Activated CD4-positive, alpha-beta T cell treated with anti-CD3 and anti-CD28 coated beads, Interleukin-2, amount 10 ng/mL, durations not matched to agents 24 days and 14 days (primary cell): ENCODE measurements at places on chromosomes 11 and 22. TPM values are rescaled to one million over a fixed set of nuclear protein-coding genes. Genes with fewer than 3 reads are reported as not detected.

Gene AGBL2
- 4.2 and 4.5 TPM in 2 replicates for total RNA-seq

- no peak for DNase-seq
Observed at GRCh38 chr11:126700768-126701519, 299.6 kb downstream of the KIRREL3 start.

DNA sequence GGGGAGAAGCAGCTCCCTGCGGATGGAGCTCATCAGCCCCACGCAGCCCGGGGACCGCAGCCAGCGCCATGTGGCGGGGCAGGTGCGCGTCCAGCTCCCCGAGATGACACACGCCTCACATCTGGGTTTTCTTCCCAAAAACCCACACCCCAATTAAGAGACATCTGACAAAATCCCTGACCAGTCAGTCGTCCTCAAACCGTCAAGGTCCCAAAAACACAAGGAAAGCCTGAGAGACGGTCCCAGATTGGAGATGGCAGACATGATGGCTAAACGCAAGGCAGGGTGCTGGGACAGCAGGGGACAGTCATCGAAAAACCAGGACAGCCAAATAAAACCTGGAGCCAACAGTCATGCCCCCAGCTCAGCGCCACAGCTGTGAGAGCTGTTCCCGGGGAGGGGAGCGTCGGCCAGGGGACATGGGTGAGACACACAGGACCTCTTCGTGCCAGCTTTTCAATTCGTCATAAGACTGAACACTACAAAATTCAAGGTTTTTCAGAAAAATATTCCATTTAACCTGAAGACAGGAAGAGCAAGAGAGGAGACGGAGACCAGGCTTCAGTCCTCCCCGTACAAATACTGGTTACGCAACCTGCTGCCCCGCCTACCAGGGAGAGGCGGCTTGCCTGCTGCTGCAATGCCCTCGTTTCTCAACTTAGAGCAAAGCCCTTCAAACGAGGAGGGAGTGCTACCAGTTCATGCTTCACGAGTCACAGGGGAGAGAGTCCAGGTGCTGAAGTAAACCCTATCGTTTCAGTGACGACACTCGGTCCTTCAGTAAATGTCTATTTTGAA is 10.5 kb downstream of the TOLLIP start:
- DNase-seq = no peak

Gene COMMD9
- 39.0 and 42.3 TPM in 2 replicates for total RNA-seq

GRCh38 chr11:27246925-27247324 is 116.1 kb downstream of the CCDC34 start:
- DNase-seq = no peak

Gene BIK
- total RNA-seq = 1.7 and 2.5 TPM in 2 replicates
